ENCODE measurements at places on chromosomes 1 and 21. TPM values are rescaled to one million over a fixed set of nuclear protein-coding genes. Genes with fewer than 3 reads are reported as not detected.
A peak's percentile ranks its signal among the peaks of the same experiment; 100 is the strongest.

DNA sequence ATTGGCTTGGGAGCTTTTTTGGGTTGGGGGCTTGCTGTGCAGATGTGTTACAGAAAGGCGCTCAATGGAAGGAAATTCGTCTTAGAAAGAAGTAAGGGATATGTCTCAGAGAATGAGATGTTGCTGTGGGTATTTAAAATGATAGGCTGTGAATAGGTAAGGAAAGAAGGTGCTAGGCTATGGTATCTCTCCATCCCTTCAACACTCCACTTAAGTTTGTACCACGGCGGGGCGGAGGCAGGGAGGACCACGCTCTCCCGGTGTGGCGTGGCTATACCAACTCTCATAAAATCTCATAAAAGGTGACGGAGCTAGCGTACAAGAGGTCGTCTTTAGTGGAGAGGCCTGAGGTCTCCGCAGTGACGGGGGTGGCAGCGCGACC is 305 bp upstream of the RPS6KC1 start:
- peak overlapping the region; percentile 81 for H3K27ac ChIP-seq
- no peak for DNase-seq
- peak overlapping the region; percentile 97 for H3K4me3 ChIP-seq
- H3K4me1 ChIP-seq = peaks cover 30% of the 10 kb centered on the region
- peaks cover 6% of the 10 kb centered on the region for H3K36me3 ChIP-seq
- H3K27me3 ChIP-seq = peaks cover 13% of the 10 kb centered on the region

GRCh38 chr1:58765006-58765405 is 18.8 kb downstream of the JUN start:
- no peaks in the 10 kb centered on the region for H3K4me1 ChIP-seq
- H3K27me3 ChIP-seq = no peaks in the 10 kb centered on the region
- DNase-seq = no peak
- no peaks in the 10 kb centered on the region for H3K36me3 ChIP-seq
- H3K27ac ChIP-seq = no peak overlapping the region

GRCh38 chr1:222387007-222387814 is 160.7 kb downstream of the HHIPL2 start:
- no peak overlapping the region for H3K27ac ChIP-seq
- H3K4me1 ChIP-seq = peaks cover 7% of the 10 kb centered on the region
- H3K4me3 ChIP-seq = no peak overlapping the region
- no peaks in the 10 kb centered on the region for H3K27me3 ChIP-seq
- peak; percentile 10 for DNase-seq

DNA sequence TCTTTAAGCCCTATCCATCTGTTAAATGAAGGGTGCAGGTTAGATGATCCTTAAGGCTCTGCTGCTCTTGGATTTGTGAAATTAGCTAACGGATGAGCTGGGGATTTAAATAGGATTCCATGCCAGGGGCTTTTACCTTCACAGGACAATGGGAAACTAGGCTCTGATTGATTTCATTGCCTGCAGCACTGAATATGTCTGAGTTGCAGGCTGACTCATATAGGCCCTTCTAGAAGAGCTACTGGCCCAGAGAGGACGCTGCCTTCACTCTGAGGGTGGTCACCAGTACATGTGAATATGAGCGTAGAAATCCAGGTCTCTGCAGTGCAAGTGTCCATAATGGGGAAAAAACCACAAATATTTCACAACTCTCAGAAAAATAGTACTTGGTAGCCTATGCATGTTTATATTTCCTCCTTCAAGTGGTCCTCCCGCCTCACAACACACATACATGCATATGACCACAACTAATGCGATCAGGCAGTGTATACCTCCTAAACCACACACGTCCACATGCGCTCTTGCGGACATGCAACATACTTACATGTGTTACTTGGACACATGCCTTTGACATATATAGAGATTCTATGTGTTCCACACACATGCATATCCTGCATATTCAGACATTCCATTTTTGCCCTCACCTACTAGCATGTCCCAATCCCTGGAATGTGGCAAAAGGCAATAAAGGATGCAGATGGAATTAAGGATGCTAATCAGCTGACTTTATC is 233.8 kb upstream of the JUN start:
- no peaks in the 10 kb centered on the region for H3K27me3 ChIP-seq
- no peaks in the 10 kb centered on the region for H3K36me3 ChIP-seq
- no peak for DNase-seq
- peaks cover 23% of the 10 kb centered on the region for H3K4me1 ChIP-seq

The HTR6 gene
- total RNA-seq = 0.37 TPM

DNA sequence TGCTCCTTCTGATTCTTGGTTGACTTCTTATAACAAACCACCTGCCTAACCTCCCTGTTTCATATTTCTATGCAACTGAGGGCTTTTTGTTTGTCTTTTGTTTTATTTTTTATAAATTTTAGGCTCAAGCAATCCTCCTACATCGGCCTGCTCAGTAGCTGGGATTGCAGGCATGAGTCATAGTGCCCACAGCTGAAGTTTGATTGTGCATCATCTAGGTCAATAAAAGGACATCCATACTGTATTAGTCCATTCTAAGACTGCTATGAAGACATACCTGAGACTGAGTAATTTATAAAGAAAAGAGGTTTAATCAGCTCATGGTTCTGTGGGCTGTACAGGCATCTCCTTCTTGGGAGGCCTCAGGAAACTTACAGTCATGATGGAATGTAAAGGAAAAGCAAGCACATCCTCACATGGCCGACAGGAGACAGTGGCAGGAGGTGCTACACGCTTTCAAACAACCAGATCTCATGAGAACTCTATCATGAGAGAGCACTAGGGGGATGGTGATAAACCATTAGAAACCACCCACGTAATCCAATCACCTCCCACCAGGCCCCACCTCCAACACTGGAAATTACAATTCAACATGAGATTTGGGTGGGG is 285.0 kb downstream of the SIPA1L2 start:
- DNase-seq = no peak
- no peak overlapping the region for H3K4me3 ChIP-seq
- peaks cover 1% of the 10 kb centered on the region for H3K36me3 ChIP-seq
- no peaks in the 10 kb centered on the region for H3K4me1 ChIP-seq
- no peak overlapping the region for H3K27ac ChIP-seq
- peaks cover 21% of the 10 kb centered on the region for H3K27me3 ChIP-seq

DNA sequence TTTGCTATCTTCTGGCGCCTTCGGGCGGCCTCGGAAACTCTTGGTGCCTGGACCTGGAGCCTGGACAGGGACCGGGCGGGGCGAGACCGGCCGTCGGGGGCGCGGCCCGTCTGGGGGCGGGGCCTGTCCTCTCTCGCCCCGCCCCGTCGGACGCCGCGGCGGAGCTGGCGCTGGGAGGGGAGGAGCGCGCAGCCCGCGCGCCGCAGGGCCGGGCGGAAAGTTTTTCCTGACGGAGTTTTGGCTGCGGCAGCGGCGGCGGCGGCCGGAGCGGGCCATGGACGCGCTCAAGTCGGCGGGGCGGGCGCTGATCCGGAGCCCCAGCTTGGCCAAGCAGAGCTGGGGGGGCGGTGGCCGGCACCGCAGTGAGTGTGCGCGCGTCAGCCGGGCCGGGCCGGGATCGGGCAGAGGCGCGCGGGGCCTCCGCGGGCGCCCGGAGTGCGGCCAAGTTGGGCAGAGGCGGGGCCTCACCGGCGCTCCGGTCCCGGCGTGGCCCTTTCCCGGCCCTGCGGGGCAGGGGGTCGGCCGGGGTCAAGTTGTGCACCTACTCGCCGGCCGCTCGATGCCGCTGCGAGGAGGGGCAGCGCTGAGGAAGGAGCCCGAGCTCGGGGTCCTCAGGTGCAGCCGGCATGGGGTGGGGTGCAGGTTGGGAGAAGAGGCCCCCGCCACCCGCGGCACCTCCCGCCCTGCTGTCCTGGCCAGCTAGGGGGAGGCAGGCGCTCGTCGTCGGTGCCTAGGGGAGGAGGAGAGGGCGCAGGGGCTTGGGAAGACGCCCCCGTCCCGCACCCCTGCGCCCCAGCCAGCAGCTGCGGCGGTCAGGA is at the start of gene LDLRAP1:
Gene LDLRAP1, plus strand, starts transcription at position 182 of the 818 bp plus-strand sequence. Its CDS starts 93 bp downstream, at position 275.
- no peaks in the 10 kb centered on the region for H3K27me3 ChIP-seq
- H3K27ac ChIP-seq = peak within 1 kb of the TSS; percentile 64
- no peaks in the 10 kb centered on the region for H3K36me3 ChIP-seq

DNA sequence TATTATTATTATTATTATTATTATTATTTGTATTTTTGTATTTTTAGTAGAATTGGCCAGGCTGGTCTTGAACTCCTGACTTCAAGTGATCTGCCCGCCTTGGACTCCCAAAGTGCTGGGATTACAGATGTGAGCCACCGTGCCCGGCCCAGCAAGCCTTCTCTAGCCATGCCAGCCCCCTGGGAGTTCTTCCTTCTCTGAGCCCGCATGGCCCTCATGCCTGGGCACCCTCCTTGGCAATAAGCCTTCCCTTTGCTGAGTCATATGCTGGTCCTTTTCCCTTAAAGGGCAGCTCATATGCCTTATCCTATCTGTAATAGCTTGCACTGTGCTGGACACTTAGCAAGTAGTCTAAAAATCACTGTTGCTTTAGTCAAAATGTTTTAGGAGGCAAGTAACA is 8.5 kb upstream of the NBL1 start:
- no peak for DNase-seq
- no peaks in the 10 kb centered on the region for H3K27me3 ChIP-seq
- no peak overlapping the region for H3K27ac ChIP-seq
- H3K4me3 ChIP-seq = no peak overlapping the region
- H3K36me3 ChIP-seq = no peaks in the 10 kb centered on the region

- H3K36me3 ChIP-seq = no peaks in the 10 kb centered on the region
- H3K4me3 ChIP-seq = no peak overlapping the region
- DNase-seq = no peak
Measured at GRCh38 chr1:199353906-199354305, 673.6 kb upstream of the NR5A2 start.

The GPR153 gene
- total RNA-seq = 0.07 TPM

The IFI44L gene
- total RNA-seq = 79.7 TPM

GRCh38 chr1:234599617-234600417 is 10.2 kb downstream of the IRF2BP2 start:
- peaks cover 50% of the 10 kb centered on the region for H3K4me1 ChIP-seq
- DNase-seq = peak; percentile 74
- peak overlapping the region; percentile 99 for H3K27ac ChIP-seq
- H3K27me3 ChIP-seq = no peaks in the 10 kb centered on the region
- peaks cover 16% of the 10 kb centered on the region for H3K36me3 ChIP-seq

The NES gene
- total RNA-seq = not detected

- H3K36me3 ChIP-seq = no peaks in the 10 kb centered on the region
- no peak overlapping the region for H3K27ac ChIP-seq
- no peak for DNase-seq
- H3K4me3 ChIP-seq = peak overlapping the region; percentile 70
- peaks cover 16% of the 10 kb centered on the region for H3K27me3 ChIP-seq
- peaks cover 20% of the 10 kb centered on the region for H3K4me1 ChIP-seq
Measured at GRCh38 chr21:45974073-45975019, 7.2 kb upstream of the COL6A1 start.

DNA sequence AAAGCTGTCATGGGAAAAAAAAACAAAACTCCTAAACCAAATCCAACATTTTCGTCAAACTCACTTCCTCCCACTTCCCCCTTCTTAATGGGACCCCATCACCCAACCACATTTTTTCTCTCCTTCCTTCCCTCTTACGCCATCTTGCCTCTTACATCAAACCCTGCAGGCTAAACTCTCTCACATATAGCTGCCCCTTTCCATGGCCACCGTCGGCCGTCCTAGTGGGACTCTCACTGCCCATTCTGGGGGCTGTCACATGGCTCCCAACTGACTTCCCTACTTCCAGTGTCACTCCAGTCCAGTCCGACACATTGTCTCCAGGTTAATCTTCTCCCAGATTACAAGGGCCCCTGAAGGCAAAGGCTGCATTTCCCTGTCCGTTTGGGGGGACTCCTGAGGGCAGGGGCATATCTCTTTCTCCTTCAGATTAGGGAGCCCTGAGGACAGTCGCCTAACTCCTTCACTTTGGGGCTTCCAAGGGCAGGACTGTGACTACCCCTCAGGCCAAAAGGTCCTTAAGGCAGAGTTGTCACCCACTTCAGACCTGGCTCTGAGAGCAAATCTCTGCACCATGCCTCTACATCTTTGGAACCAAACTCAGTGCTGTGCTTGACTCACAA is 658 bp downstream of the UBXN11 start:
- peak overlapping the region; percentile 97 for H3K27ac ChIP-seq
- no peaks in the 10 kb centered on the region for H3K36me3 ChIP-seq
- no peak for DNase-seq
- peaks cover 43% of the 10 kb centered on the region for H3K4me1 ChIP-seq
- H3K4me3 ChIP-seq = peak overlapping the region; percentile 99

GRCh38 chr1:183033205-183033604 is 10.0 kb downstream of the LAMC1 start:
- H3K4me1 ChIP-seq = peaks cover 14% of the 10 kb centered on the region
- no peak overlapping the region for H3K4me3 ChIP-seq

The FCAMR gene
- total RNA-seq = not detected

The CD34 gene
- 0.02 TPM for total RNA-seq

The STYXL2 gene
- total RNA-seq = not detected

- H3K27ac ChIP-seq = no peak overlapping the region
- no peaks in the 10 kb centered on the region for H3K4me1 ChIP-seq
- no peak overlapping the region for H3K4me3 ChIP-seq
- no peak for DNase-seq
Measured at GRCh38 chr1:24293392-24294227, 25.5 kb upstream of the GRHL3 start.

The DOP1B gene
- total RNA-seq = 19.6 TPM

The FAM131C gene
- not detected for total RNA-seq

- H3K4me1 ChIP-seq = peaks cover 1% of the 10 kb centered on the region
- DNase-seq = no peak
- no peak overlapping the region for H3K4me3 ChIP-seq
- H3K27ac ChIP-seq = no peak overlapping the region
Measured at GRCh38 chr1:914891-915280, 8.8 kb upstream of the SAMD11 start.

DNA sequence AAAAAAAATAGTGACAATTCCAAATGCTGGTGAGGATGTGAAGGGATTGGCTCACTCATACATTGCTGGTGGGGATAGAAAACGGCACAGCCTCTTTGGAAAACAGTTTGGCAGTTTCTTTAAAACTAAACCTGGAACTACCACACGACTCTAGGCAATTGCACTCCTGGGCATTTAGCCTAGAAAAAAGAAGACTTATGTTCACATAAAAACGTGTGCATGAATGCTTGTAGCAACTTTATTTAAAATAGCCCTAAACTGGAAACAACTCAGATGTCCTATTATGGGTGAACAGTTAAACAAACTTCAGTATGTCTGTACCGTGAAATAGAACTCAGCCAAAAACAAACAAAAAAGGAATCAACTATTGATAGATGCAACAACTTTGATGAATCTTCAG is 9.4 kb upstream of the TMEM9 start:
- DNase-seq = no peak
- no peak overlapping the region for H3K4me3 ChIP-seq
- H3K27ac ChIP-seq = no peak overlapping the region
- H3K36me3 ChIP-seq = no peaks in the 10 kb centered on the region
- no peaks in the 10 kb centered on the region for H3K27me3 ChIP-seq

- no peak for DNase-seq
- no peaks in the 10 kb centered on the region for H3K36me3 ChIP-seq
- H3K27ac ChIP-seq = no peak overlapping the region
Measured at GRCh38 chr1:18858070-18858688, 1.3 kb downstream of the TAS1R2 start.

The MMP23B gene
- 0.64 TPM for total RNA-seq

GRCh38 chr1:12615865-12616708 is 1.9 kb downstream of the DHRS3 start:
- no peaks in the 10 kb centered on the region for H3K27me3 ChIP-seq
- peak; percentile 34 for DNase-seq
- H3K4me1 ChIP-seq = peaks cover 68% of the 10 kb centered on the region
- H3K36me3 ChIP-seq = peaks cover 18% of the 10 kb centered on the region
- peak overlapping the region; percentile 97 for H3K27ac ChIP-seq

The GRIK1 gene
- total RNA-seq = not detected

- H3K4me3 ChIP-seq = no peak overlapping the region
- H3K36me3 ChIP-seq = no peaks in the 10 kb centered on the region
- no peak for DNase-seq
- H3K27ac ChIP-seq = no peak overlapping the region
Measured at GRCh38 chr1:244163861-244164510, 112.9 kb downstream of the ZBTB18 start.

The PLA2G5 gene
- total RNA-seq = not detected

Measured in activated naive CD4-positive, alpha-beta T cell treated with anti-CD3 and anti-CD28 coated beads for 36 hours (primary cell).